Hepatic stellate cell (primary cell): ENCODE measurements at places on chromosomes 1 and 21.

- DNase-seq, result no peak
These were observed 81.3 kb downstream of the UROD start for GRCh38 chr1:45093334-45093733.

- DNase-seq, result no peak
These were observed 106.8 kb upstream of the ATP1A1 start for GRCh38 chr1:116265931-116266863.

DNA sequence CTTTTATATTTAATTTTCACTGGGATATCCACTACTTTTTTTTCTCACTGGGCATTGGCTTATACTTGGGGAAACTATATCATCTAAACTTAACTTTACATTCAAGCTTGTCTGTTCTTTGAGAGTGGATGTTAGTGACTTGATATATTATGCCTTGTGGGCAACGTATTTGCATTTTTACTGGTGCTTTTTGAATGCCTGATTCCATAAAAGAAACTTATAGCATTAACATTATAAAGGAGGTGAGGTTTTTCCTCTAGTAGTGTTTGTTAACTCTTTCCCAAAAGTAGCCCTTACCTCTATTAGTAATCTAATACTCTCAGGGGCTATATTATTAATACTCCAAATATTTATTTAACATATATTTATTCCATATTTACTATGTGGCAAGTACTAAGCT is 416.5 kb downstream of the PLA2G4A start:
- no peak for DNase-seq

- no peak for DNase-seq
These were observed 13.9 kb downstream of the BTBD8 start for GRCh38 chr1:92094090-92094489.

- no peak for DNase-seq
These were observed 36.9 kb upstream of the ST6GALNAC5 start for GRCh38 chr1:76830373-76830772.

GRCh38 chr1:35112668-35113067 is 33.5 kb downstream of the ZMYM1 start:
- no peak for DNase-seq

DNA sequence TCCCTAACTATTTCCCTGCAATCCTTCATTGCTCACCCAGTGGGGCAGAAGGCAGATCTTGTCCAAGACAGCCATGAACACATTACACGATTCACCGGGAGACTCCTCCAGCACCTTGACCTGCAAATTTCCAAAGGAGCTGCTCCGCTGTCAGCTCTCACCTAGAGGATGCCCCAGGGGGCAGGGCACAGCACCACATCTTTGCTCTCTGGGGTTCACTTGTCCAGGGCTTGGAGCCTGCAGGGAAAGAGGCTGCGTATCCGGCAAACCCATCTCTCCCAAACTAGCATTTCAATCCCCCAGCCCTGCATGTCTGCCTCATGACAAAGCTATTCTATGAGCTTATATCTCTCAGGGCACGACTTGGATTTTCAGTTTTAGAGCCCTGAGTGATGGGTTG is 35.1 kb upstream of the OLIG2 start:
- no peak for DNase-seq

- DNase-seq, result no peak
These were observed 284.0 kb upstream of the DEPDC1 start for GRCh38 chr1:68780919-68781318.

GRCh38 chr1:155893389-155894142 is 17.6 kb downstream of the RIT1 start:
- DNase-seq, result peak; percentile 83

DNA sequence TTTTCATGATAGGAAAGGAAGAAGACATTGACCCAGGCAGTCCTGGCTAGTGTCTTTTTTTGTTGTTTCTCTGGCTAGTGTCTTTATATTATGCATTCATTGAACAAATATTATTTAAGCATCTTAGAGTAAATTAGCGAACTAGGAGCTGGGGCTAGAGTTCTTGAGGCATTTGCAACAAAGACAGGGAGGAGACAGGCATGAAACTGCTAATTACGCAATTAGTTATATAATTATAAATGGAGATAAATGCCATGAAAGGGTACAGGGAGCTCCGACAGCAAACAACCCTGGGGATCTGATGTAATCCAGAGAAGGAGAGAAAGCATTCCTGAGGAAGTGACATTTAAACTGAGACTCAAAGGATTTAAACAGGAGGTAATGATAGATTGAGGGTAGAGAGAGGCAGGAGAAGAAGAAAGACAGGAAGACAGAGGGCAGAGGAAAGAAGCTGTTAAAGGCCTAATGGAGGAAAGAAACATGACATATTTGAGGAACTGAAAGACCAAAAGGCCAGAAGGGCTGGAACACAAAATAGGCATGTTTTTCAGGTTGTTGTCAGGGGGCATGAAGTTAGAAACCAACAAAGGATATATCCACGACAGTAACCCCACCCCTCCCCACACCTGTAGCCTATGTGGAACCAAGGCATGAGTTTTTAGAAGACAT is 99.5 kb upstream of the GJB5 start:
- no peak for DNase-seq

GRCh38 chr1:179142889-179143299 is 61.0 kb downstream of the TOR3A start:
- peak; percentile 66 for DNase-seq

DNA sequence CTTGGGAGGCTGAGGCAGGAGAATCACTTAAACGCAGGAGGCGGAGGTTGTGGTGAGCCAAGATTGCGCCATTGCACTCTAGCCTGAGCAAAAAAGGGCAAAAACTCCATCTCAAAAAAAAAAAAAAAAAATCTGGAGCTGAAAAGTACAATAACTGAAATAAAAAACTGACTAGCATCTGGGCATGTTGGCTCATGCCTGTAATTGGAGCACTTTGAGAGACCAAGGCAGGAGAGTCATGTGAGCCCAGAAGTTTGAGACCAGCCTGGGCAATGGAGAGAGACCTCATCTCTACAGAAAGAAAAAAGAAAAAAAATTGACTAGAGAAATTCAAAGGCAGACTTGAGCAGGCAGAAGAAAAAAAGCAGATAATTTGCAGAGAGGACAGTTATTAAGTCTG is 18.1 kb downstream of the CLDN19 start:
- no peak for DNase-seq

DNA sequence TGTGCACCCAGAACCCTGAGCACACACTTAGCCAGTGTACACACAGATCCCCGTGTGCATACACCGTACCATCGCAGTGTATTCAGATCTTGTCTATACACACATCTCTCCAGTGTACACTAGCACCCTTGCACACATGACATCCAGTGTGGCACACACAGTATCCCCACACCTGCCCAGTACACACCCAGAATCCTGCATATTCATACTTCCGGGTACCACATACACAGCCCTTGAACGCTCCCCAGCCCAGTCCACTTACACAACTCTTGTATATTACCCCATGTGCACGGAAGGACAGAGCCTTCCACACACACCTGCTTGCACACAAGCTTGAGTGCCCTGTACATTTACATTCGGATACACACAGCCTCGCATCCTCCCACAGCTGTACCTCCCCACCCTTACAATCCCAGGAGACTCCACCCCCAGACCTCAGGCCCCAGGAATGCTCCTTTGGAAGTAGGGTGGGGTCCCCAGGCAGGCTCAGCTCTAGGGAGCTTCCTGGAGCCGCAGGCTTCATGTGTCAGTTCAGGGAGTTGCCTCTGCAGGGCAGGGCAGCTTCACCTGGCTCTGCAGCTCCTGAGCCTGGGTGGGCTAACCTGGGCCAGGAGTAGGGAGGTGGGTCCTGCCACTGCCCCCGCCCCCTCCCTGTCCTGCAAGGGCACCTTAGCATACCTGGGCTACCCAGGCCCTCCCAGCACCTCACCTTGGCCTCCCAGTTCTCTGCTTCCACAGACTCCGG is 46.2 kb downstream of the AHDC1 start:
- DNase-seq, result no peak

DNA sequence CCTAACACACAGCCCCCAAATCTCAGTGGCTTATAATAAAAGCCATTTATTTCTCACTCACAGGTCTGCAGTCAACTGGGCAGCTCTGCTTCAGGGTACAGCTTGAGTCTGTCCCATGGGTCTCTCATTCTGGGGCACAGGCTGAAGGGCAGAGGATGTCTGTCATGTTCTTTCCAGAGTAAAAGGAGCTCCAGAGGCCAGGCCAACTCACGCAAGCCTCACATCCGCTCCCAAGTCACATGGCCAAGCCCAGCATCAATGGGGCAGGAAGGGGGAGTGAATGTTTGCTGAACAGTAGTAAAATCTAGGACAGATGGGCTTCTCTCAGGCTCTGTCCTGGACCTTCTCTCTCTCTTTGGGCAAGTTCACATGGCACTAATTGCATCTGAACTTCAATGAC is 7.1 kb upstream of the SSBP3 start:
- DNase-seq, result peak; percentile 73

DNA sequence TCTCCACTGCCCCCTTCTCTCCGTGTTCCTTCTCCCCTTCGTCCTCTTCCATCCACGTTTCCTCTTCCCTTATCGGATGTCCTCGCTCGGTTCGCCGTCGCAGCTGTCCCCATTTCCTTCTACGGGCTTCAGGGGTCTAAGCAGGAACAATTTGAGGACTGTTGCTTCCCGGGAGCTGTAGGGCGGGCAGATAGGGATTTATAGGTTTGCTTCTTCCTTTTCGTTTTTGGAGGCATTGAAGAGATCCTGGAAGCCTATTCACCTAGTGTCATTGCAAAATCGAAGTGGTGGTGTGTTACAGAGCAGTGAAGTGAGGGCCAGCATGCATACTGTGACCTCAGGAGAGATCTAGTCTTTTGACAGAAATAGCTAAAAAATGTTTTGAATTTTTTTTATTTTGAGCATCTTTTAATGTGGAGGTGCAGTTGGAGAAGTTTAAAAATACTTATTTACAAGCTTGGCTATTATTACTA is 897 bp downstream of the ZYG11B start:
- DNase-seq, result peak; percentile 27

DNA sequence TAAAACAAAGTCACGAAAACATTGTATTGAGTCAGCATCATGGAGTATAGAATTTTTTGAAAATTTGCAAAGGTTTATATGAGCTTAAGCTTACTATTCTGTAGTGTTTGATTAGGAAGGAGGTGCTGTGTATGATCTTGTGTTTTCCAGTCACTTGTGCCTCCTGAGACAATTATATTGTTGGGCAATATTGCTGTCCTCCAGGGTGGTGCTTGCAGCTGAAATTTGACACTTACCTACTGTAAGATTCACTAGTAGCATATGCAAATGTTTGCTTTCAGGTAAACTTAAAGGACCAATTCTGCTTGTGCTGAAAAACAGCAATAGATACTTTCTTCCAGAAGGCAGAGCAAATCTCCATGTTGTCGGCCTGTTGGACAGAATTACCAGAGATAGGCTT is 268.0 kb downstream of the TGFB2 start:
- no peak for DNase-seq

- DNase-seq, result no peak
These were observed 116.9 kb downstream of the KCNK1 start for GRCh38 chr1:233730809-233731208.

DNA sequence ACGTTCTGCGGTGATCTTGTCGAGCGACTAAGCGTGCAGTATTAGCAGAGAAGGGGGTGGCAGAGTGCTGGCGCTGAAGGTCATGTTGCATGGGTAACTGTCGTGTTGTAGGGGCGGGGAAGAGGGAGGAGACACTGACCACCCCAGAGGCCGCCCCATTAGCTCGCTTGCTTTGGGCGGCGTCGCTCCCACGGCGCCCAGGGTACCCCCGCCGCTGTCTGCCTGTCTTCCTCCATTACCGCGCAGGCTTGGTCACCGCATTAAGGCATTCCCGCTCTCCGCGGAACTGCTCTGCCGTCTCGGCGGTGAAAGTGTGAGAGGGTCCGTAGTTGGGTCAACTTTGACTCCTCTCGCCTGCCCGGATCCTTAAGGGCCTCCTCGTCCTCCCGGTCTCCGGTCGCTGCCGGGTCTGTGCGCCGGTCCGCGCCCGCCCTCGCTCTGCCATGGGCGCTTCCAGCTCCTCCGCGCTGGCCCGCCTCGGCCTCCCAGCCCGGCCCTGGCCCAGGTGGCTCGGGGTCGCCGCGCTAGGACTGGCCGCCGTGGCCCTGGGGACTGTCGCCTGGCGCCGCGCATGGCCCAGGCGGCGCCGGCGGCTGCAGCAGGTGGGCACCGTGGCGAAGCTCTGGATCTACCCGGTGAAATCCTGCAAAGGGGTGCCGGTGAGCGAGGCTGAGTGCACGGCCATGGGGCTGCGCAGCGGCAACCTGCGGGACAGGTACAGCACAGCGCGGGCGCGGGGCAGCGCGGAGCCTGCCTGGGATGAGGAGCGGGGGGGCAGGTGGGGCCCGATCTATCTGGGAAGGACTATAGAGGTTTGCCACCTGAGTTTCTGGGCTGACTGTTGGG is at the start of gene MTARC2:
Gene MTARC2 (plus strand): TSS at position 234 of the 846 bp plus-strand sequence. CDS start 210 bp downstream, at position 444.
- DNase-seq, result peak; percentile 76

DNA sequence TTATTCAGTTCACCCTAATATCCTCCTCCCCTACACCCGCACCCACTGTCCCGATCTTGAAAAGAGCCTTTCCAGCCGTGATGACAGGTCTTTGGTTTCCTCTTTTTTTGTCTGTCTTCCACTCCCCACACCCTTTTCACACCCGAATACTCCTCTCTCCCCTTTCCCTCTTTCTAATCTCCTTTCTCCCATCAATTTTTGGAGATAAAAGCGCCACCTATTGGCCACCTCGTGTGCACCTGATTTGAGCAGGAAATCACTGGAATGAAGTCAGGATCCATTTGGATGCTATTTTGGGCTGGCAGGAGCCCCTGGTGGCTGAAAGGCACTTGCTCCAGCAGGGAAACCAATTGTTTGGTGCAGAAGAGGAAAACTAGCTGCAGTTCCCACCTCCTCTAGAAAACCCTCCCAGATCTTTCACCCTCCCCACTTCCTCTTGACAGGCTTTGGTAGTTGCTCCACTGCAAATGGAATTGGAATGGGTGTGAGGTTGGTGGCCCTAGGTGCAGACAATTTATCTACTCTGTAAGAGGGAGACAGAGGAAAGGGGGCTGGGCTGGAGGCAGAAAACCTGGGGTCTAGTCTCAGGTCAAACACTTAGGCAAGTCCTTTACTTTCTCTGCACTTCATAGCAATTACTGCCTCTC is 8.4 kb downstream of the FOXE3 start:
- DNase-seq, result peak; percentile 69

DNA sequence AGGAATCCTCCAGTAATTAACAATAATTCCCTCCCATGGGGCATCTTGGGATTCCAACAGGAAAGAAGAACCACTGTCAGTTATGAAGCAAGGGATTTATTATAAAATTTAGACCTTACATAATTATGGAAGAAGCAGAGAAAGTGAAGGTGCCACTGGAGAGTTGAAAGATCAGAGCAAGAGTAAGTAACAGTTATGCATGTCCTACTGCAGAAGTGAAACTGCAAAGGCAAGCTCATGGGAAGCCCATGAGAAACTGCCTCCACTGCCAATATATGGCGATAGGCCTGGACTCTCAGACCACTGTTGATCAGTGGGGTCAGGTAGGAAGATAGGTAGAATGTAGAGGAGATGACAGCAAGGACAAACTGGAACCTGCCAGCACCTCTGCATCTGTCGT is 123.6 kb upstream of the ZNF648 start:
- DNase-seq, result no peak

GRCh38 chr1:82388679-82389078 is 587.9 kb downstream of the ADGRL2 start:
- DNase-seq, result no peak

- DNase-seq, result no peak
These were observed 525.1 kb downstream of the LMO4 start for GRCh38 chr1:87853576-87854351.

- DNase-seq, result peak; percentile 47
These were observed 1.7 kb upstream of the GADD45A start for GRCh38 chr1:67683316-67683715.
